ENCODE measurements at places on chromosomes 3 and 15.

DNA sequence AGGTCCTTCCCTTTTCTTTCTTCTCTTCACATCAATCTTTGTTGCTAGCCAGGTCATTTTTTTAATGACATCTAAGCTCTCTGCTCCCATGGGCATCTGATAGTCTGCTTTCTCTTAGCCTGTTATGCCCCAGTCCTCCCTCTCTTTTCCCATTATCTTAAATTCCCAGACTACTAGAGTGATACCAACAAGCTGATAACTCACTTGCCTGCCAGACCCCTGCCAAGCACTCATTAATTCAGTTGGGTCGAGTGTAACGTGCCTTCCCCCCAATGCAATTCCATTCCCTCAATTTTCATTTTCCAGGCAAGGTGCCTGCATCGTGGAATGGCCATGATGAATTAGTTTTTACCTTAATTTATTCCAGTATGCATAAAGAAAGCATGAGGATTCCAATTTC is 450.8 kb upstream of the ADAMTS9 start:
- no peak for DNase-seq

DNA sequence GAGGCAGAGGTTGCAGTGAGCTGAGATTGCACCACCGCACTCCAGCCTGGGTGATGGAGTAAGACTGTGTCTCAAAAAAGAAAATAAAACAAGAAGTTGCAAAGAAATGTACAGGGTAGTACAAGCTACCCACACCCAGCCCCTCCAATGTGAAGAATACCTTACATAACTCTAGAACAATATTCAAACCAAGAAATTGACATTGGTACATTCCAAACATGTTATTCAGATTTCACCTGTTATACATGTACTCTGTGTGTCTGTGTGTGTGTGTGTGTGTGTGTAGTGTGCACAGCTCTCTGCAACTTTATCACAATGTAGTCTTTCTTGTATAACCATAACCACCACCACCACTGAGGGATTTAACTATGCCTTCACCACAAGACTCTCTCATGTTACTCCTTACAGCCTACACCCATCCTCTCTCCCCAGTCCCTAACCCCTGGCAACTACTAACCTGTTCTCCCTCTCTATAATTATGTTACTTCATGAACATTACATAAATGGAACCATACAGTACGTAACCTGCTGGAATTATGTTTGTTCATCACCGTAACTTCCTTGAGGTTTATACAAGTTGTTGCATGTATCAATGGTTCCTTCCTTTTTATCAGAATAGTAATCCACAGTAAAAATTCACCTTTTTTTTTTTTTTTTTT is 16.2 kb upstream of the TJP1 start:
- no peak for DNase-seq

GRCh38 chr3:132284781-132285619 is 32.2 kb upstream of the ACP3 start:
- no peak for DNase-seq

DNA sequence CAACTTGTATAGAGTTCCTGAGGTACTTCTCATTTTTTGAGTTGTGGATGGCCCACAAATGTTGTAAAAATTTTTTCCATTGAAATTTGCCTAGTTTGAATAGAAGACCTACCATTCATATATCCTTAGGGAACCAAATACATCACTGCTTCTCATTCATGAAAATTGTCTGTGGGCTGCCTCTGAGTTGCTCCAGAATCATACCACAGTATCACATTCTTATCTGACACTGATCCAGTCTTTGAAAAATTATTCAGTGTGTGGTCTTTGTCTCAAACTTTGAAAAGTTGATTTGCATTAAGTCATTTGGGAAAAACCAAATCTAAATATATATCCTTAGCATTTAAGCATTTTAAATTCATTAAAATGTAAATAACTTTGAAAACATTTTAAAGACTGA is 321.1 kb downstream of the LSAMP start:
- no peak for DNase-seq

DNA sequence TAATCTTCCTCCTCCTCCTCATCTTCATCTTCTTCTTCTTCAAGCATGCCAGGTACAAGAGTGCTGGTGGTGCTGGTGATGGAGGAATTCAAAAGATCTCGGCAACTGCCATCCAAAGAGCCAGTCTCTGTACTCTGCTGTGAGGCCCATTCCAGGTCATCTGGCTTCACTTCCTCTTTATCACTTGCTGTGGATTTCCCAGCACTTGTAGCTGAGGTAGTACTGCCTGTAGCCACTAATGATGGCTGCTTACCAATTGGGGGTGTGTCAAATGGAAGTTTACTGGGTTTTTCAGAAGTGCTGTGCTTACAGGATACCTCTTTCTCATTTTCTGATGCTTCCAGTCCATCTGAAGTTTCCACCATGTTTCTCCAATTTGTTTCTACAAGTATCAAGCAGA is 28.8 kb upstream of the SHC4 start:
- no peak for DNase-seq

DNA sequence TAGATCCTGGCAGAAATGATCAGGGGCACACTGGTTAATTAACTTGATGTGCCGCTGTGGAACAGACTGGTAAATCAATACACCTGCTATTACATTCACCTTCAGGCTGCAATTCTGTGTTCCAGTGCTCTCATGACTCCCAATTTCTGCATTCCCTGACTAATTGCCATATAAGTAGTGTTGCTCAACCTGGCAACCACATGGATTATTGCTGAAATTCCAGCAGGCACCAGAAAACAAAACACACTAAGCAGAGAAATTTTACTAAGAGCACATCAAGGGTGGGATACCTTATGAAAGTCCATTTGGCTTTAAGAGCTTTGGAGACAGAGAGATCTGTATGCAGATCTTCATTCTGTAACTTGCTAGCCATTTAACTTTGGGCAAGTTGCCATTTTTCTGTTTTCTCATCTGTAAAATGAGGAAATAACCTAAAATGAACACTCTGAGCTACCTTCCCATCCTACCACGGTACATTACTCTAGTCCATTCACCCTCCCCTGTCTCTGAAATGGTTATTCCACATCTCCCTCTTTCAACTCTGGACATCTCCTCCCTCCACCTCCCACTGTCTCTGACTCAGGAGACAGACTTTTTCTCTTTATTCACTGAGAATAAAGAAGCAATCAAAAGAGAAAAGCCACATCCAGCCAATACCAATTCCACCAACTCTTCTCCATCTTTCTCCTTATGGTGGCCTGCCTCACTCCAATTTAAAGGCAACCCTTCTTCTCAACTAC is 54.6 kb downstream of the STAC start:
- DNase-seq, result no peak

DNA sequence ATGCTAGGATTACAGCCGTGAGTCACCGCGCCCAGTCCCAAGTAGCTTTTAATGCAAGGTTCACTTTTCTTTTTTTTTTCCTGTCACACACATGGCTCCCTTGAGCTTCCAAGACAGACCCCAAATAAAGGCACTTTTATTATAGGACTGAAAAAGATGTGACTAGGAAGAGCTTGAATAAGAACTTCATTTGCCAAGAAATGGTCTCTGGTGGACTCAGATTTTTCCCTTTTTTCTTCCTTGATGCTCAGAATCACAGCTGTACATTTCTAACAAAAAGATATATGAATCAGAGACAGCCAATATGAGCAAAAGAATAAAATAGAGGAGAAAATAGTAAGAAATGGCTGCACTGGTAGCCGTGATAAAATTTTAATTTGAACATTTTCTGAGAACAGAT is 337.2 kb downstream of the MAGI1 start:
- DNase-seq, result no peak

DNA sequence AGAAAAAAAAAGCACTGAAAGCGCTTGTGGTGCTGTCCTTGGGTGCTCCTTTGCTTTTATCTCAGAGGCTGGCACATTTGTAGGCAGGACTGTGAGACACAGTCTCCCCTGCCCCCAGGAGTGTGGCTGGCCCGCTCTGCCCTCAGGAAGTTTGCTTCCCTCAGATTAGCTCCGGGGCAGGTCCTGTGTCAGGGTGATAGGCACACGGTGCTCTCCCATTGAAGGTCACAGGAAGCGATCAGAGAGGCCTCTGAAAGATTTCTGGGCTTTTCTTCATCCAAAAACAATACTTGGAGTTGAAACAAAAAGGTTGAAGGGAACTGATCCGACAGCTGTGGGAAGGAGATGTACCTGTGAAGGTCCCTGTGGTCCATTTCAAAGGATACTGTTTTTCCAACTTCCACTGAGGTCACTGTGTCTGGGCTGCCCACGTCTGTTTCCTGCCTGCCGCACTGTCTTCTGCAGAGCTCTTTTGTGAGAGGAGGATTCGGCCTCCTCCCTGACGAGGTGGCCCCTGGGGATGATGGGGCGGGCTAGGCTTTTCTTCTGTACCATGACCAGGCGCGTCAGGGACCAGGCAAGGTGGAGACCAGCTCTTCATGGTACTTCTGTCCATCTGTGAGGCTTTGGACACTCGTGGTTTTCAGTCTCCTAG is 330.5 kb upstream of the CTDSPL start:
- DNase-seq, result no peak

DNA sequence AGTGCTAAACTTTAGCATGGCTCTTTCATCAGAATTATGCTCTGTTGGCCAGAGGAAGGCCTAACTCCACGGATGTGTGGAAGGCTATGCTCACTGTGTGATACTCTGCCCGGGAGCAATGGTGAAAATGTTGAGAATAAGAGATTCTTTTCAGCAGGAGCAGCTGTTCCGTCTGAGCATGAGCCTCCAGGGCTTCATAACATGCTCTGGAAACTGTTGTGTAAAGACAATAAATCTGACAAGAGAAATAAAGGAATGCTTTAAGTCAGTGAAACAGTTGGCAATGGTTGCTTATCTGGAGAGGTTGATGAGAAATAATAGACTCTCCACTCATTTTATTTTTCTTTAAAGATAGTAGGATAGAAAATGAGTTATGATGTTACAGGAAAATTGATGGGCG is 269.8 kb downstream of the DIPK2A start:
- DNase-seq, result no peak

DNA sequence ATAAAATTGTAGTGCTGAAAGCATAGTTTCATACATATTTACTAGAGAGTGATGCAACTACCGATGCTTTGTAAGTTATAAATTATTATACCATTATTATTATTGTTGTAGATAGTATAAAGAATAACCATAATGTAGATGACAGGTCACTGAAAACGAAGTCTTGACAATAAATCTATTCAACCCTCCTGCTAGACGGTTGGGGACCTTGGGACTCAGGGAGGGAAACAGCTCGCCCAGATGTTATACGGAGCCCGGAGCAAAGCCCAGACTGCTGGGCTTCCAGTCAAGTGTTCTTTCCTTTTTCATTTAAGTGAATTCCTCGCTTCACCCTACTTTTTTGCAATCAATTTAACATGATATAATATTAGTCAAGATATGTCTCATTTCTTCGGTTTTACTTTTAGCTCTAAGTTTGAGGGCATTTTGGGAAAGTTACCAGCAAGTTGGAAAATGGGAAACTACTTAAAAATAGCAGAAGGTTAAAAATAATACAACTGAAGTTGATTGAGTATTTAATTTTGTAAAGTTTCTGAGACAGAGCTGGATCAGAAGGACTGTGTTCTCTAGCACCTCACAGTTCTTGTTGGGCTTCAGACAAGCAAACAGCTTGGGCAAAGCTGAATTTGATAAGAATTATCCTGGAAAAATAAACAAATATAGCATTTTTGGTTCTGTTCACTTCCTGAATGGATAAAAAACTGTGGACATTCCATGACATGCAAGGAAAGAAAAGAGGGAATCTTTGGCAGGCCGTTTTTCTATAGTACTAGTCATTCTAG is 173.4 kb upstream of the TP63 start:
- DNase-seq, result no peak

DNA sequence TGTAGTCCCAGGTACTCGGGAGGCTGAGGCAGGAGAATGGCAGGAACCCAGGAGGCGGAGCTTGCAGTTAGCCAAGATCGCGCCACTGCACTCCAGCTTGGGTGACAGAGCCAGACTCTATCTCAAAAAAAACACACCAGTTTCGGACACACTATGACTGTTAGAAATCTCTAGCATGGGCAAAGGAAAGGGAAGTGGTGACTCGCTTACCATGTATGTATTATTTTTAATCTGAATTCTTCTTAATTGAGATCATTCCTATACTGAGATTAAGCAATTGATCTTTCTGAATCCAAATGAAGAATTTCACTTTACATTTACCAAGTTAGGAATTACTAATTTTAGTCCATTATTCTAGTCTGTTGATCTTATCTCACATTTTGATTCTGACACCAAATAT is 459.2 kb upstream of the ALCAM start:
- DNase-seq, result no peak

- DNase-seq, result no peak
Measured at GRCh38 chr3:153026026-153026425, 136.0 kb upstream of the RAP2B start.

GRCh38 chr3:66885326-66886000 is 112.6 kb upstream of the KBTBD8 start:
- no peak for DNase-seq

GRCh38 chr3:129289201-129289921 is 10.7 kb downstream of the HMCES start:
- DNase-seq, result no peak

- no peak for DNase-seq
Measured at GRCh38 chr15:85063088-85063487, 81.4 kb downstream of the PDE8A start.

DNA sequence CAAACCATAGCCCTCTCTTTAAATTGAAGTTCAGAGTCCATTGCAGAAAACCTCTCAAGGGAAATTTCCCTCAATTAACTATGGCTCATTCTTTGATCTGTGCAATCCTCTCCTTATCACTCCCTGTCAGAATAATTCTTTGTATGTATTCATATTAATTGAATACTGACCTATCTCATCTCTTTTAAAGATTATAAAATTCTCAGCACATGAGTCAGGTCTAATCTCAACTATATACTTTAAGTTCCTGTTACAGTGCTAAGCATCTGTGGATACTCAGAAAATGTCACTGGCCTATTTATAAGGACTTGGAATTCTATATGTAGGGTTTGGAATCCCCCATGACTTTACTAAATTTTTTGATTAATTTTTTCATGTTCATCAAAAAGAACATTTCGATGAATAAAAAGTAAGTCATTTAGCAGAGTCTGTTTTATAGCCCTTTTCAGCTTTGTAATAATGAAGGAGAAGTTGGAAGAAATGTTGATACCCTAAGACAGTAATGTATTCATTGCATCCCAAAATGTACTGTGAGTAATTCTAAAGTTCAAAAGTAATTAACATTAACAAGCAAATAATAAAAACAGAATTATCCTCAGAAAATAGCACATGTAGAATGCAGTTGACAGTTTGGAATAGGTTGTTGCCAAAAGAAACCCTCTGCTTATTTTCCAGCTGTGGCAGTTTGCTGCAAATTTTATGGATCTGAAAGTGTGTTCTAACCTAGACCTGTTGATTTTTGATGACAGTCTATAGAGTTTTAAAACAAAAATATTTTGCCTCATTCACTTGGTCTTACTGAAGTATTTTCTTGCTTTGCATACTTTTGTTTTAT is 503.4 kb upstream of the CBLB start:
- no peak for DNase-seq

- DNase-seq, result no peak
Measured at GRCh38 chr3:195154793-195155535, 116.0 kb downstream of the XXYLT1 start.

GRCh38 chr3:18194431-18194830 is 230.7 kb downstream of the SATB1 start:
- DNase-seq, result no peak

Data from stimulated activated CD4-positive, alpha-beta T cell treated with anti-CD3 and anti-CD28 coated beads, Interleukin-1b, Interleukin-23, amount 100 ng/mL, for 48 hours (primary cell).